ENCODE measurements at places on chromosomes 5 and 9. TPM values are rescaled to one million over a fixed set of nuclear protein-coding genes. Genes with fewer than 3 reads are reported as not detected.

DNA sequence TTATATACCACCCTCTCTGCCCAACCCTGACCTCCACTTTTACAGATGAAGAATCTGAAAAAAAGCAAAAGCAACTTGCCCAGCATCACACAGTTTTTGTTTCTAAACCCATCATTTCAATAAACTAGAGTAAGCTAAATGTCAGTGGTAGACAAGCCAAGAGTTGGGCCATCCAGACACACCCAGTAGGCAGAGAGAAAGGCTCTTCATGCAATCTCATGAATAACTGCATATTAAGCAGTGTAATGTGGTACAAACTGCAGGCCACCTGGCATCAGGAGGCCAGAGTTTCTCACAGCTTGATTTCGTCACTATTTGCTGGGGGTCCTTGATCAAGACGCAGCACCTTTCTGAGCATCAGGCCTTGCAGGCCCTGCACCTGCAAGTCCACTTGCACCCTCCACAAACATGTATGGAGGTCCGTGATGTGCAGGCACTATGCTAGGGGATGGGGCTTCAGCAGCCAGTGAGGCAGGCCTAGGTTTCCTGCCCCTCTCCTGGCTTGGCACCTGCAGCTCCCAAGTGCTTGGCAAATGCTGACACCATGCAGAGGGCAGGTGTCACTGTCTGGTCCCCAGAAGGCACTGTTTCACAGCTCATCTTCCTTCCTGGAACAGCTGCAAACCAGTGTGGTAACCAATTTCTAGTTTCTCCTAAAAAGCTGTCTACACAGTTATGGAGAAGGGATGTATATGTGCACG is 29.8 kb downstream of the ADAM19 start:
- no peak for DNase-seq

GRCh38 chr5:165334201-165334600 is 1828.8 kb downstream of the MAT2B start:
- no peak for DNase-seq

DNA sequence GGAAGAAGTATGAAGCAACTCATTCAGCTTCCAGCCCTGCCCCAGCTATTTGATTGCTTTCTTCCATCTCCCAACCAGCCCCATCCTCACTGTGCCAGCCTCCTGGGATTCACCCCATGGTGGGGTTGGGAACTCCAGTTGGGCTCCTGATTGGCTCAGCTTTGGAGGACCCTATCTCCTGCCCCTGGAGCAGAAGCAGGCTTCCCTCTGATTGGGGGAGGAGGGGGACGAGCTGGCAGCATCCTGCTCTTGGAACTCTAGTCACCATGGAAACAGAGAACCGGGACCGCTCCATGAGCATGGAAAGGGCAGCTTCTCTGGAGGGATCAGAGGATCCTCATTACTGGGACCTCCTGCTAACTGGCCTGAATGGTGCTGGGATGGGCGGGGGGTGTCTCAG is 2.6 kb downstream of the SLC6A7 start:
- DNase-seq: no peak

DNA sequence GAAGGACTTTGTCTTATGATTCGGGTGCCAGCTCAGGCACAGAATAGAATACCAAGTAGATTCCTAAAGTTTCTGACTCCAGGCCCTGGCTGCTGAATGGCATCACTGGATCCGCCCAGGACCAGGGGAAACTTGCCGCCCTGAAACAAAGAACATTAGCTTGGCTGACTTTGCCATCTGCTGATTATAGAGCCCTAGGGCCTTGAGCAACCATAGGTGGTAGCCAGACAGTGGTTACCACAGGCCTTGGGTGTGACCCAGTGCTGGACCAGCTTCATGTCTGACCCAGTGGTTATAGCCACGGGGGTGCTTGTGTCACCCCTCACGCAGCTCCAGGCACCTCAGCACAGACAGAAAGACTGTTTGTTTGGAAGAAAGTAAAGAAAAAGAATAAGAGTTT is 62.7 kb downstream of the SSBP2 start:
- DNase-seq: no peak

GRCh38 chr5:32042551-32042961 is 131.6 kb downstream of the GOLPH3 start:
- DNase-seq: no peak

GGTA1 gene
- total RNA-seq: 11.4 TPM

RASEF gene
- 39.3 TPM for total RNA-seq

FOXB2 gene
- not detected for total RNA-seq

RPL37 gene
- 206 TPM for total RNA-seq

SLC25A48 gene
- total RNA-seq: 0.33 TPM
